ENCODE measurements at places on chromosomes 1 and 21.

- DNase-seq: no peak
Measured at GRCh38 chr1:243718893-243719292, 131.2 kb downstream of the AKT3 start.

- DNase-seq: no peak
Measured at GRCh38 chr1:214213136-214213535, 67.8 kb upstream of the SMYD2 start.

DNA sequence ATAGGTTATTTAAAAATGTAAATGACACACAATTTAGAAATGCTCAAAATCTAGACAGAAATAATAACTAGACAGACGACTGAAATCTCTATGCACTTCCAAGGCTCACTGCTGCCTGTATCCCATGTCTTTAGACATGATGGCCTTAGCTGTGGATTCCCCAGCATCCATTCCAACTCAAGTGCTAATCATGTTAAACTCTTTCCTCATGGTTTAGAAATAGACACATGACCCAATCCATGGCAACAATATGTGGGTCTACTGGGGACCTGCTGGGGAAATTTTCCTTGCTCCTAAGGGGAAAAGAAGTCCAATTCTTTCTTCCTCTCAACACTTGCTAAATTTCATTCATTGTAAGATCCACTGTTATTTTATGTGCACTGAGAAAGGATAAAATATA is 188.5 kb downstream of the SLC45A1 start:
- DNase-seq: peak; percentile 12

DNA sequence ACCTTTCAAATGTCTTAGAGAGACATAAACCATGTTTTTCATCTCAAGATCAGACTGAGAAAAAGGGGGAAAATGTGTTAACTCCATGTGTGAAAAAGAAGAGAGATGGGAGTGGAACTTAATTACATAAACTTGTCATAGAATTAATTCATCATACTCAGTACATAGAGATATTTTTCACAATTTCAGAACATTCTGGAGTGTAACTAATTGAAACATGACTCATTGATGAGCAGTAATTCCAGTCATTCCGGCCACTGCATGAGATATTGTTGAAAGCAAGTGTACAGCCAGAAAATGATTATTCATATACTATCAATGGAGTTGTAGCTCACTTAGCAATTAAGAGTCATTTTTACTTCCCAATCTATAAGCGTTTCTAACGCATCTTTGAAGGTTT is 739.3 kb downstream of the LTN1 start:
- no peak for DNase-seq

DNA sequence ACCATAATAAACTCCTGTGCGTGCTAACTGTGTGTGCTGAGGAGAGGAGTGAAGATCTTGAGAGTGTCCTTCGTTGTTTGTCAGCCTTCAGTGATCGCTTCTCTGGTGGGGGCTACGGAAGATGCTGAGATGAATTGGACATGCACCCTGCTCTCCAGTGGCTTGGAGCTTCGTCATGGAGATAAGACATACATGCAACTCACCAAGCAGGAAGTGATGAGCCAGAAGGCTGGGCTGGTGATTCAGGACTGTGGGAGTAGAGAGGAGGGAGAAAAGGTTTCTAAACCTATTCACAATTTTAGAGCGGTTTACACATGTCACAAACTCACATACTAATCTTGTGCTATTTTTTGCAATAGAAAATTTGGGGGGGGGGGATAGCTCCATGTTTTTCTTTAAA is 128.9 kb upstream of the ADAR start:
- DNase-seq: peak; percentile 88

- no peak for DNase-seq
Measured at GRCh38 chr1:210301615-210302000, 27.1 kb upstream of the HHAT start.

DNA sequence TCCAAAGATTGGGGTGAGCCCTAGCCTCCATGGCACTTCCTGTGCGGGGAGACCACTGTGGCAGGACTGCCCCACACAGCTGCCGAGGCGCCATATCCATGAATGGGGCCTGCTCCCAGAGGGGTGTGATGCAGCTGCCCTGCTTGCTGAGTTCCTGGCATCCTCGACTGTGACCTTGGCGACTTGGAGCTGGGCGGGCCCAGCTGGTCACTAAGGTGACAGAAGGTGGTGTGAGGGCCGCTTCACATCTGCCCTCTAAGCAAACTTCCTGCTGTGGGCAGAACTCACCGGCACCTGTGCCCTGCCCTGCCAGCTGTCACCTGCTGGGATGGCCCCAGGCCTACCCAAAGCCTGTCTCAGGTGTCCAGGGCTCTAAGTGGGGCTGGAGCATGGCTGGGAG is 9.0 kb downstream of the TMEM61 start:
- DNase-seq: no peak

GRCh38 chr1:90621986-90622385 is 95.1 kb downstream of the BARHL2 start:
- no peak for DNase-seq

DNA sequence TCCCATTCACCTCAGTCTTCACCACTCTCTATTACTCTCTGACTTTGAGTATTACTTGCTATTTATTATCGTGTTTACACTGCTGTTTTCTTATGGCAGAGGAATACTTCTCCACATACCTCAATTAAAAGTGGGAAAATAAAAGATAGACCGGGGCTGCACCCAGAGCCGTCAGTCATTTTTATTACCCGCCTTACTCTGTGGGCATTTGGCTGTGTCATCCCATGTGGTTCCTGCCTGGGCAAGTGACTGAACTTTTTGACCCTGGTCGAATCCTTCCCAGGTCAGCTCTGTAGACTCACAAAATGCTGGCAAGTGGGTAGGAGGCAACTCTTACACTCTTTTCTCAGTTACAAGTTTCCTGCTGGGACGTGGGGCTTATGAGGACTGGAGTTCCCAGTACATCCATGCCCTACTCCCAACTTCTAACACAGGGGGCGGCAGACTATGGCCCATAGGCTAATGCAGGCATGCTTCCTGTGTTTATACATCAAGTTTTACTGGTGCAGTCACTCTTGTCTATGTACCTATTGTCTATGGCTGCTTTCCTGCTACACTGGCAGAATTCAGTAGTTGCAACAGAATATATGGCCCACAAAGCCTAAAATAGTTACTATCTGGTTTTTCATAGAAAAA is 69.5 kb upstream of the KCND3 start:
- no peak for DNase-seq

DNA sequence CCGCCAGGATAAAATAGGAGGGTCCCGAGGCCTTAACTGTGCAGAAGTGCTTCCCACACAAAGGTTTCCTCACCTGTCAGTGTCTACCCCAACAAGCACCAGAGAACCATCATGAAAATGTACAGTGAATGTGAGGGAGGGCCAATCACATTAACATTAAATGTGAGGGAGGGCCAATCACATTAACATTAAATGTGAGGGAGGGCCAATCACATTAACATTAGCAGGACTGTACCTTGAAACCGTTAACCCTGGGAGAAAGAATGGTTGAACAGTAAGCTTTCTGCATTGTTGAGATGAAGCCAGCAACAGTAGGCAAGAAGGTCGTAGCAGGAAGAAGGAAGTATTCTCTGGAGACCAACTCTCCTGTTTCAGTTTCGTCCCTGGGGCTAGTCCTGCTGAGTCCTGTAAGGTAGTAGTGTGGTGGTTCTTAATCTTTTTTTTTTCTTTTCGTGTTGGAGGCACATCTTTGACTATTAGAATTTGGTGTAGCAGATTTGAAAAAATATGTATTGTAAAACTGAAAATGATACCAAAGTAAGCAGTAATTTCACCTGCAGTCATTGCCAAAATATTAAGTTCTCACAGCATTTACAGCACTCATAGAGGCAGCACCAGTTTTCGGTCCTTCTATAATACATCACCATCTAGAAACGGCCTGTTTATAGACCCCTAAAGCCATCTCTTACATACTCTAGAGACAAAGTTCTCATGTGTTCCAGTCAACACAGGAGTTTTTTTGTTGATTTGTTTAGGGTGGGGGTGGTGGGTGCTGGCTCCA is 98.6 kb upstream of the PPP2R5A start:
- DNase-seq: peak; percentile 66

DNA sequence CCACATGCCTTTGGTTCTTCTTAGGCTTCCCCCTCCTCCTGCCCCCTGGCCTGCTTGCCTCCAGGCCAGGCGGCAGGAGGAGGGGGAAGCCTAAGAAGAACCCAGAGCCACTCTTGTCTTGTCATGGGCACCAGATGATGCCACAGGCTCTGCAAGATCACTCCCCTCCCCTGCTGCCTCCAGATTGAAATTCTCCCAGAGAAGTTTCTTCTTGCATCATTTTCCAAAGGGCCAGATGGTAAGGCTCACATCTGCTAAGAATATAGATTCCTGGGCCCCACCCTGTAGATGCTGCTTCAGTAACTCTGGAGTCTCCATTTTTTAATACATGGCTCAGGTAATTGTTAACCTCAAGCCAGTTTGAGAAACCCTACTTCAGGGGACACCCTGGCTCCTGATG is 60.8 kb downstream of the FAM163A start:
- DNase-seq: no peak

- DNase-seq: no peak
Measured at GRCh38 chr1:88079036-88079435, 605.0 kb upstream of the PKN2 start.

- no peak for DNase-seq
Measured at GRCh38 chr1:32405672-32406467, 11.6 kb upstream of the BSDC1 start.

DNA sequence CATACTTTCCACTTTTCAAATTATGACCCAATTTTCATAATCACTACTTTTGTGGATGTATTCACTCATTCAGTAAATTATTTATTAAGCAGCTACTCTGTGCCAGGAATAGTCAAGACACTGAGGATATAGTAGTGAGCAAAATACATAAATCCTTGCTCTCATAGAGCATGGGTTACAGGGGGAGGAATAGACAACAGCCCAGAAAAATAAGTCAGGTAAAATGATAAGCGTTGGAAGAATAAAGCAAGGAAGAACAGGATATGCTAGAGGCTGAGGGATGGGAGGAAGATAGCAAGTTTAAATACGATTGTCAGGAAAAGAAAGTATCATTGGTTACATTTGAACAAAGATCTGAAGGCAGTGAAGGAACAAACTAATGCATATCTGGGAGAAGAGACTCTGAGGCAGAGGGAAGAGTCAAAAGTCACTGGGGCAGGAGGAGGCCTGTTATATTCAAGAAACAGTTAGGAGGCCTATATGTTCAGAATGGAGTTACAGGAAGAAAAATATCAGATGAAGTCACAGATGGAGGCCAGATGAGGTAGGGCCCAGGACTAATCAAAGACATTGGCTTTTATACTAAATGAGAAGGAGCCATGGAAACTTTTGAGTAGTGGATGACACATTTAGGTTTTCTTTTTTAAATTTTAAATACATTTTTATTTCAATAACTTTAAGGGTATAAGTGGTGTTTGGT is 42.9 kb downstream of the SEC22B start:
- DNase-seq: no peak

DNA sequence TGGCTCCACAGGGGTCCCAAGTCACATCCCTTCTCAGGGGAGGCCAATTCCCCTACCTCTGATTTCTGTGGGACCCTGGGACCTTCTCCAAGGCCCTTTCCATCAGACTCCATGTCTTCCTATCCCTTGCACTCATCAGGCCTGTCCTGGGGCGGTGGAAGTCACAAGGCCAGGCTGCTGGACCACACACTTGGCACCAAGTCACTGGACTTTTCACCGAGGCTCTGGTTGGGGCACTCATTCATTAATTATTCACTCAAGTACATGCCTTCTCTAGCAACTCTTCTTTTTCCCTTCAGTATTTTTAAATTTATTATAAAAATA is 11.2 kb upstream of the FOXO6 start:
- DNase-seq: no peak

DNA sequence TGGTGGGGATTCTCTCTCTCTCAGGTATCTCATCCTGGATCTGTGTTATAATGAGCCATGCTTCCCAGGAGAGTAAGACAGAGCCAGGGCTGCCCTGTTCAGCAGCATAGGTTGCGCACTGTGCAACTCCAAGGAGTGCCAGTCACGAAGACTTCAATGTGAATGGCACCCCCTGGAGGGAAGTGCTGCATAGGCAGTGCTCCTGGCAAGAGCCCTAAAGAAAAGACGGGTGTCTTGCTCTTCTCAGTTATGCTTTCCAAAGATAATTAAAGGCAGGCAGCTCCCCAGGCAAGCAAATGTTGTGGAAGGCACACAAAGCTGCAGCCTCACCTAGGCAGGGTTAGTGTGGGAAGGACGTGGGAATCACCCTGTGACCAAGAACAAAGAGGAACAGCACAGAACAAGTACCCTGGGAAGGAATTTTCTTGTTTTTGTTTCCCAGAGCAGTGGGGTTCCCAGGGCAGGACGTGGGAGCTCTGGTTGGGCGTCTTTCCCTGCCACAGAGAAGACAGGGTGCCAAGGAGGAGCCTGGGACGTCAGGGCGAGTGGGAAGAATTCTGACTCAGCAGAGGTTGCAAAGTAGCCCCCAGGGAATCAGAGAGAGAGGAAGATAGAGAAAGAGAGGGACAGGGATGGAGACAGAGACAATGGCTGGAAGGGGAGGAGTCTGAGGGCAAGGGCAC is 120.9 kb downstream of the KCNN3 start:
- DNase-seq: peak; percentile 51

GRCh38 chr1:201181726-201182125 is 8.9 kb upstream of the IGFN1 start:
- no peak for DNase-seq

DNA sequence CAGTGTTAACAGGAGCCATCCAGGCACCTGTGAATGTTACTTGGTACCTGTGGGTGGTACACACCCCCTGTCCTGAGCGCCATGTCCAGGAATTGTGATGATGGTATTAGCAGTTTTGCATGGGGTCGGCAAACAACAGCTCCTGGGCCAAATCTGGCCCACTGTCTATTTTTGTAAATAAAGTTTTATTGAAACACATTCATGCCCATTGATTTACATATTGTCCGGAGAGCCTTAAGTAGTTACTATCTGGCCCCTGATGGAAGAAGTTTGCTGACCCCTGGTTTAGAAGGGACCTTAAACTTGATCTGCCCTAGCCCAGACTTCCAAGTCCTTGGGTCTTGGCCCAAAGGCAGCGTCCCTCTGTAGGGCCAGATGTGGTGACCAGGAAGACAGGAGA is 58.3 kb downstream of the SPSB1 start:
- DNase-seq: no peak

DNA sequence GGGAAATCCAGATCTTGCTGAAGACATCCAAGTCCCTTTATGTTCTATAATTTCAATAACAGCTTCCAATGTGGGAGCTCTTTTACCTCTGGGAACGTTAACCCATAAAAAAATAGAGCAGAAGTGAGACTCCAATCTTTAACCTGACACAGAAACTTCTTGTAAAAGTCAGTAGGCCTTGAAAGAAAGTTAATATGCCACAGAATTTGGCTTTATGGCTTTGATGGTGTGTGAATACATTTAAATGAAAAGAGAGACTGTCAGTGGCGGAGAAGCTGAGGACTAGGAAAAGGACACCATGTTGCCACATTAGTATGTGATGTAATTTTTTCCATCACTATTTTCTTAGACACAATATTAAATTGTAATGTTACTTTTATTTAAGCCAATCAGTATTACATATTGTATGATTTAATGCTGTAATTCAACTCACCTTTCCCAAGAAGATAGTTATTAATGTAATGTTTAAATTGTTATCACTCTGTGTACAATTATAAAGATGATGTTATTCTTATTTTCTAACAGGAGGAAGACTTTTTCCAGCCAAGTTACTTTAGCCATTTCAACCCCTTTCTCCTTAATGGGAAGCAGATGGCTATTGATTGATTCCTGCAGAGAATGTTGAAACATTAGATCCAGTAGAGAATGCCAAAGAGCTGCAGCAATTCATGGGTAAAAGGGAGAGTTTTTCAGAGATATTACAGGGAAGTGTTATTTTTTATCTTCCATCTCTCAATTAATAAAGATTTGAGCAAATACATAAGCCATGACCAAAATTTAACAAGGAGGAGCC is 17.5 kb upstream of the CLDN8 start:
- DNase-seq: no peak

Data from inflammatory macrophage treated with lipopolysaccharide for 4 hours (primary cell).